ENCODE measurements at places on chromosomes 6 and 20.

- no peak for DNase-seq
These were observed 111.2 kb upstream of the PTCHD4 start for GRCh38 chr6:48222241-48222640.

DNA sequence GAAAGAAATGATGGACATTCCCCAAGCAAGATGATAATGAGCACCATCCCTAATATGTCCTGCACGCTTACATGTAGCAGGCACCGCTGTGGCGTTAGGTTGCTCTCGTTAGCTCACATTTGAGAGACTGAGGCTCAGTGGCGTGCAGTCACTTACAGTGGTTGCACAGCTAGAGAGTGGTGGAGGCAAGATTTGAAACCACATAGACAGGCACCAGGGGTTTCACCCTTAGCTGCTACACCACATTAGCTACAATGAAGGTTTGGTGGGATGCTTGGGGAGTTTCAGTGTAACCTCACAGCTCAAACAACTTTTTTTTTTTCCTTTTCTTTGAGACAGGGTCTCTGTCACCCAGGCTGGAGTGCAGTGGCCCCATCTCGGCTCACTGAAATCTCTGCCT is 3.7 kb downstream of the COX4I2 start:
- no peak for DNase-seq

- no peak for DNase-seq
These were observed 193.8 kb upstream of the SIM1 start for GRCh38 chr6:100658486-100658885.

DNA sequence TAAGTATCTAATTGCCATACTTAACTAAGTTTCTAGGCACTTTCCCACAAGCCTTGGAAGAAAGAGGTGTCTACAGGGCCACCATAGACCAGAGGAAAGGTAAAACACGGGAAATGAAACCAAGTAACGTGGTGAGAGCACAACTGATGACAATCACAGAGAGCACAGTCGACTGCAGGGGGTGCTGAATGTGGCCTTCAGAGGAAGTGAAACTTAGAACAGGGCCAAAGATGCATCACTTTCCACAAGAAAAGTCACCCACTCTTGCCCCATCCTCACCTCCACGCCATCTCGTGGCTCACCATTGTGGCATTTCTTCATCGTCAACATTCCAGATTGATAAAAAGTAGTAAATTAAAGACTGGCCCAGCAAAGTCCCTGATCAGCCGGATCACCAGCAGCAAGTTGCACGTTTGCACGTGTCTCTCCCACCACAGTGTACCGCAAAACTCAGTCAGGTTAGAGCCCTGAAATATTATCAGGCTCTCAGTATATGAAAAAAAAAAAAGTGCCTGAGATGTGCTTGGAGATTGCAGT is 31.4 kb downstream of the HIVEP2 start:
- no peak for DNase-seq

DNA sequence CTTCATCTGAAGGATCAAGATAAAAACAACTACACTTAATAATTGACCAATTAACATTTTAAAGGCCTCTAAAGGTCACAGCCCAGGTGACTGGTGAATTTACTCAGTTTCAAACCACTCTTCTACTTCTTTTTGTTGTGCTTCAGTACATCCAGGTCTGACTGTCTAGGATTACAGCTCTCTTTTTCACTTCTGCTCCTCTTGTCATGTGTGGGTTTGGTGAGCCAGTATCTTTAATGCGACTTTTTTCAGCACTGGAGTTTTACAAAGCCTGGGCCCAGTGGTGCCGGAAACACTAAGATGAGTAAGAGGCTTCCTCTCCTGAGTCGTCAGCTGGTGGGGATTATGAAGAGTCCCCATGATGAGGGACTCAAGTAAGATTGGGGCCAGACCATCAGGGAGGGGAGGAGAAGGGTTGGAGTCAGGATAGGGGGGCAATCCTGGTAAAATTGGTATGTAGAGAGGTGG is 27.0 kb downstream of the HECA start:
- peak; percentile 21 for DNase-seq

- no peak for DNase-seq
These were observed 1.8 kb upstream of the RBM39 start for GRCh38 chr20:35743693-35744491.

DNA sequence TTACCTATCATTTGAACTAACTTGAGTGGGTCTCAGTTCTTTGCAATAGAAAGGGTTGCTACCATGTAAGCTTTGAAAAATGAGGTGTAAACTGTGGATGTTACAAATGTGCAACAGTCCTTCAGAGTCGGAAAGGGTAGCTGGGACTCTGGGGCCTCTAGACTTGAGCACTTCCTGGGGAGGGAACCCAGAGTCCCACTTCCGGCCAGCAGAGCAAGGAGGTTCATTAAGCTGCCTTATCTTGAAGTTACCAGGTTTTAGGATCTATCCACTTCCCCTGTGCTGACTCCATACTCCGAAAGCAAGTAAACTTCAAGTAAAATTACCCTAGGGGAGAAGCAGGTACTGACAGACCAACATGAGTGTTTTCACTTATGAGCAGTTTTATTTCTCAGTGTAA is 9.4 kb downstream of the TRIM10 start:
- no peak for DNase-seq

- DNase-seq, result no peak
These were observed 103.5 kb downstream of the MAP7 start for GRCh38 chr6:136446579-136447187.

DNA sequence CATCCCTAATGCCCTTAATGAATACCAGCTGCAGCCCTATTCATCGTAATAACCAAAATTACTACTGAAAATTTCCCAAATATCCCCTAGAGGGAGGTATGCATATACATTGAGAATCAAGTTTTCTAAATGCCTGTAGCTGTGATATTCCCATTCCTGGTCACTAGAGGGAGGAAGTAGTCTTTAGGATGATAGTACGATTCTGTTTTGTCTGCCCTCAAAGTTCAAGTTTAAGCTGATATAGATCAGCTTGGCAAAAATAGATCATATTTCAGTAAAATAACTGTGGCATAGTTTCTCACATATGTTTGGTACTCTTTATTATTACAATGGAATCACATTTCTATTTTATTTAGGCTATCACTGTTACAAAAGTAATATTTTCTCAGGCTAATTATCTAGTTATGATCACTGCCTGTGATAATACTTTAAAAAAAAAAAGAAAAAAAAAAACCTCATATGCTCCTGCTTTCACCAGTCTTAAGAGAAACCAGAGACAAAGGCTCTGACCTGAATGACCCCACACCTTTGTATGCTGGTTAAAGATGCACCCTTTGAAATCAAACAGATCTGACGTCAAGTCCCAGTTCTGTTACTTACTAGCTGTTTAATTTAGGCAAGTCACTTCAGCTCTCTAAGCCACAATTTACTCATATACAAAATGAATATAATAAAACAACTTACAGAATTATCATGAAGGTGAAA is 11.0 kb downstream of the TSPYL1 start:
- DNase-seq, result peak; percentile 21

DNA sequence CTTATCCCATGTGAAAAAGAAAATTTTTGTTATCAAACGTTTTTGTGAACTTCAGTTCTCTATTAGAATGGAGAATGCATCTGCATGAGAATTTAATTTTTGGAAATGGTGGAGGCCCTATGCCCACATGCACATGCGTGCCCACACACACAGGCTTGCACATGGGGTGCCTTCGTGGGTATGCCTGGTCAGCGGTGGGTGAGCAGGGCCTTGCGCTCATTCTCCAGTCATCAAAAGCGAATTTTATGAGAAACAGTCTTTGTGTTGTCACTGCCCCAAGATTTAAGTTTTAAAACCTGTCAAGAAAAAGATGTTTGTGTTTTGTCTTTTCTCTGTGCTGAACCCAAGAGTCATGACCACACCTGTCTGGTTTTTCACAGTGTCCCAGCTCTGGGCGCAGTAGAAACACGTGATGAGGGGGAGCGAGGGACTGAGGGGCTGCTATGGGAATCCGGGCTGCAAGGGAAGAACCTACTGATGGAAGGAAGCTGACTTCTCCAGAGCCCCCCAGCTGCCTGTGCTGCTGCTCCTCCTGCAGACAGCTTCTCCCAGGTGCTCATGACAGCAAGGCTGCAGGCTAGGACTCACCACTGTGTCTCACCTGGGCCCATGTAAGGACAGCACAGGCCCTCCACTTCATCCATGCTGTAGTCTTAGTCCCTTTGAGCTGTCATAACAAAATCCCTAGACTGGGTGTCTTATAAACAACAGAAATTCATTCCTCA is 153.6 kb downstream of the SYCP2 start:
- no peak for DNase-seq
